ENCODE measurements at places on chromosomes 7 and 10.

- peaks cover 70% of the 10 kb centered on the region for H3K4me1 ChIP-seq
- peak overlapping the region; percentile 64 for H3K27ac ChIP-seq
- peak; percentile 52 for DNase-seq
- no peaks in the 10 kb centered on the region for H3K27me3 ChIP-seq
- H3K4me3 ChIP-seq = no peak overlapping the region
Observed at GRCh38 chr10:103835096-103836050, 20.0 kb downstream of the SH3PXD2A start.

- H3K4me3 ChIP-seq = peak overlapping the region; percentile 25
- no peak for DNase-seq
- H3K27me3 ChIP-seq = no peaks in the 10 kb centered on the region
- peak overlapping the region; percentile 82 for H3K27ac ChIP-seq
Observed at GRCh38 chr10:60299961-60300883, 89.5 kb downstream of the ANK3 start.

DNA sequence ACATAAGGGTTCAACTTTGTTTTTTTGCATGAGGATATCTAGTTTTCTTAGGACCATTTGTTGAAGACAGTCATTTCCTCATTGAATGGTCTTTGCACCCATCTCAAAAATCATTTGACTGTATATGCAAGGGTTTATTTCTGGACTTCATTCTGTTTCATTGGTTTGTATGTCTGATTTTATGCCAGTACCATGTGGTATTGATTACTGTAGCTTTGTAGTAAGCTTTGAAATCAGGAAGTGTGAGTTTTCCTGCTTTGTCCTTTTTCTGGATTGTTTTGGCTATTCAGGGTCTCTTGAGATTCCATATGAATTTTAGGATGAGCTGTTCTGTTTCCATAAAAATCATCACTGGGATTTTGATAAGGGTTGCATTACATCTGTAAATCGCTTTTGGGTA, 63.9 kb downstream of the SND1 start:
- no peak overlapping the region for H3K27ac ChIP-seq
- H3K27me3 ChIP-seq = no peaks in the 10 kb centered on the region
- peaks cover 12% of the 10 kb centered on the region for H3K4me1 ChIP-seq
- H3K36me3 ChIP-seq = no peaks in the 10 kb centered on the region
- DNase-seq = no peak
- H3K4me3 ChIP-seq = no peak overlapping the region

- H3K4me3 ChIP-seq = no peak overlapping the region
- no peaks in the 10 kb centered on the region for H3K4me1 ChIP-seq
- no peak for DNase-seq
- H3K27ac ChIP-seq = no peak overlapping the region
- no peaks in the 10 kb centered on the region for H3K27me3 ChIP-seq
- H3K36me3 ChIP-seq = peaks cover 16% of the 10 kb centered on the region
Observed at GRCh38 chr10:34135515-34135914, 679.6 kb downstream of the PARD3 start.

GRCh38 chr10:124030492-124031110, 62.8 kb downstream of the CHST15 start:
- no peak overlapping the region for H3K27ac ChIP-seq
- no peaks in the 10 kb centered on the region for H3K27me3 ChIP-seq
- H3K4me1 ChIP-seq = peaks cover 13% of the 10 kb centered on the region
- DNase-seq = no peak
- H3K36me3 ChIP-seq = no peaks in the 10 kb centered on the region

GRCh38 chr7:1794888-1795542, 124.9 kb downstream of the ELFN1 start:
- no peak overlapping the region for H3K27ac ChIP-seq
- H3K36me3 ChIP-seq = no peaks in the 10 kb centered on the region
- DNase-seq = no peak

DNA sequence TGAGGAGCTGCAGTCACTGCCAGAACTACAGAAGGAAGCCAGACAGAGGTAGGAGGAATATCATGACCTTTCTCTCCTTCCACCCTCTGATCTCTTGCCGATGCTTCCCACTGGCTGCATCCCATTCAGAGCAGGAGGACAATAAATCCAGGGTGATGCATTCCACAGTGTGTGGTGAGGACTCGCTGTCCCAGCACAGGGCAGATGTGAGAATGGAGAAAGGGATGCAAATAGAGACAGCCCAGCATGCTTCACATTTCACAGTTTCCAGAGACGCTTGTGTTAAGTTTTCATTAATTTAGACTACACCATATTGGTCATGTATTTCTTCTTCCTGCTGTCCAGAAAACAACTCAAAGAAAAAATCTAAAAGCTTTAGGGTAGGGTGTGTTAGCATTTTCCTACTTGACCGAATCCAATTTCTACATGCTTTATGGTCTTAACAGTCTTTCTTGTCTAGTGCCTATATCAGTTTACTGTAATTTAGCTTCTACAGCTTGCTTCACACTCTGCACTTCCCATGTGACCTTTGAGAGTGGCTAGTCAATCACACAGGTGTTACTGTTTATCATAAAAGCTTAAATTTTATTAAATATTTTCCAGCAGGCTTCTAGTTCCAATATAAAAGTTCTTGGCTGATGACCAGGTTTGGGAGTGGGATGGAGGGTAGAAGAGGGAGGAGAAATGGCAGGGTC, 155.6 kb downstream of the RAPGEF5 start:
- H3K27me3 ChIP-seq = no peaks in the 10 kb centered on the region
- no peaks in the 10 kb centered on the region for H3K36me3 ChIP-seq
- no peak overlapping the region for H3K27ac ChIP-seq
- DNase-seq = no peak

- H3K27me3 ChIP-seq = no peaks in the 10 kb centered on the region
- H3K4me3 ChIP-seq = peak overlapping the region; percentile 86
- DNase-seq = no peak
- H3K4me1 ChIP-seq = peaks cover 52% of the 10 kb centered on the region
- no peaks in the 10 kb centered on the region for H3K36me3 ChIP-seq
- H3K27ac ChIP-seq = peak overlapping the region; percentile 93
Observed at GRCh38 chr10:133260895-133261725, 15.6 kb downstream of the ADAM8 start.

DNA sequence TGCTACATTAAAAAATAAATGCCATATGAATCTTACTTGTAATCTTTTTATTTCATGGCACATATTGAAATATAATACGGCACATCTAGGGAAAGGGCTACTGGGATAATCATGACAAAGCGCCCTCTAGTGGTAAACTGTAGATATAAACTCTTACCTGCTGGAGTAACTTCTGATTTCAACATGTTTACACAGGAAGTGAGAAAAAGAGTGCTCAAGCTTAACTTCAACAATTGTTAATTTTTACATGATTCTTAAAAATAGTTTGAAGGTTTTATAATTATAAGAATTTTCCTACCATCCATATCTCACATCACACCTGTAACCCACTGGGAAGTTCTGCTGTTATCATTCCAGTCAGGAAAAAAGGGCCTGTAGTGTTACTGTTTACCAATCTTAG, 2.0 kb upstream of the HEPACAM2 start:
- no peaks in the 10 kb centered on the region for H3K36me3 ChIP-seq
- no peak overlapping the region for H3K4me3 ChIP-seq
- H3K27ac ChIP-seq = no peak overlapping the region
- peaks cover 2% of the 10 kb centered on the region for H3K4me1 ChIP-seq
- no peak for DNase-seq
- H3K27me3 ChIP-seq = no peaks in the 10 kb centered on the region

DNA sequence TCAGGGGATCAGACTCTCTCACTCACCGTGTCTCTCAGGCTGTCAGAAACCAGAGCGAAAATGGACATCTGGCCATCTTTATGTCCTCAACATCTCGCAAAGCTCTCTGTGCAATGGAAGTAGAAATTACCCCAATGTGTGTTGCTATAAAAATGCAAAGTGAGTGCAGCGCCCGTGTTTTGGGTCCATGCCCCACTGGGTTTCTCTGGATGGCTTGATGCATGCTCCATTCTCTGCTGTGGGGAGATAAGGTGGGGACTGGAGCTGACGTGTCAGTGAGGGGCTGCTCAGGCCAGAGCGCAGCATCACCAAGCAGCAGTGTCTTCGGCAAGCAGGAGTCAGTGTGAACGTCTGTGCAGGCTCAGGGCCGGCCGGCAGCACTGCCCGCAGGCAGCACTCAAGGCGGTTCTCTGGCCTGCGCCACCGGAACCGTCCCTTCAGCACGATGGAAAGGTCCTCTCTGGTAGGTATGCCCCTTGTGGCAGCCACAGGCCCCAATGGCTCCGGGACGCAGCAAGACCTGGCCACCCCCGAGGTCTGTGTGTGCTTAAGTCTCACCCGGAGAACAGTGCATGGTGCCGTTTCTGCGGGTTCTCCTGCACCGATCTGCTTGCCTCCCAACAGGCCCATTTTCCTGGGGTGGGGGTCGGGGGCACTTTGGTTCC, 30.2 kb downstream of the WDR86 start:
- peaks cover 15% of the 10 kb centered on the region for H3K27me3 ChIP-seq
- no peaks in the 10 kb centered on the region for H3K4me1 ChIP-seq
- H3K36me3 ChIP-seq = peaks cover 74% of the 10 kb centered on the region
- H3K4me3 ChIP-seq = no peak overlapping the region
- no peak overlapping the region for H3K27ac ChIP-seq

- H3K27ac ChIP-seq = no peak overlapping the region
- H3K4me1 ChIP-seq = no peaks in the 10 kb centered on the region
- no peaks in the 10 kb centered on the region for H3K36me3 ChIP-seq
- H3K27me3 ChIP-seq = no peaks in the 10 kb centered on the region
- DNase-seq = no peak
Observed at GRCh38 chr7:148819697-148820360, 64.3 kb downstream of the EZH2 start.

DNA sequence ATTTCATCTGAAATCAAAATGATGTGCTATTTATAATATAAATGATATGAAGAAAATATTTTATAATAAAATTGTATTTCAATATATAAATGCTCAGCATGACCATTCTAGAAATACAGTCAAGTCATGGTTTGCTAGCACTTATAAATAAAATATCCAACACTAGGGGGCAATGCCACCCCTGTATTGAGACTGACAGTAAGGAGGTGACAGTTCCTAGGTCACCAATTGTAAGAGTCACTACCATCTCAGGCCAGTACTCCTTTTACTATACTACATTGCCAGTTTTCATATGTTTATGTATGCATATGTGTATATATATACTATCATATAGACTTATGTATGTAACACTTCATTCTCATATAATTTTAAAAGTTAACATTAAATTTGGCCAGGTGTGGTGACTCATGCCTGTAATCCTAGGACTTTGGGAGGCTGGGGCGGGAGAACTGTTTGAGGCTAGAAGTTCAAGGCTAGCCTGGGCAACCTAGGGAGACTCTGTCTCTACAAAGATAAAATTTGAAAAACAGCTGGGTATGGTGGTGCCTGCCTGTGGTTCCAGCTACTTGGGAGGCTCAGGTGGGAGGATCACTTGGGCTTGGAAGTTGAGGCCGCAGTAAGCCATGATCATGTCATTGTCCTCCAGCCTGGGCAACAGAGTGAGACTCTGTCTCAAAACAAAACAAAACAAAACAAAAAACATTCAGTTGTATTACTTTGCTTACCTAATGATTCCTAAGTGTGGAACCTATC, 2.4 kb upstream of the CNOT4 start:
- H3K27me3 ChIP-seq = no peaks in the 10 kb centered on the region
- no peak overlapping the region for H3K4me3 ChIP-seq
- H3K36me3 ChIP-seq = no peaks in the 10 kb centered on the region
- peaks cover 20% of the 10 kb centered on the region for H3K4me1 ChIP-seq

DNA sequence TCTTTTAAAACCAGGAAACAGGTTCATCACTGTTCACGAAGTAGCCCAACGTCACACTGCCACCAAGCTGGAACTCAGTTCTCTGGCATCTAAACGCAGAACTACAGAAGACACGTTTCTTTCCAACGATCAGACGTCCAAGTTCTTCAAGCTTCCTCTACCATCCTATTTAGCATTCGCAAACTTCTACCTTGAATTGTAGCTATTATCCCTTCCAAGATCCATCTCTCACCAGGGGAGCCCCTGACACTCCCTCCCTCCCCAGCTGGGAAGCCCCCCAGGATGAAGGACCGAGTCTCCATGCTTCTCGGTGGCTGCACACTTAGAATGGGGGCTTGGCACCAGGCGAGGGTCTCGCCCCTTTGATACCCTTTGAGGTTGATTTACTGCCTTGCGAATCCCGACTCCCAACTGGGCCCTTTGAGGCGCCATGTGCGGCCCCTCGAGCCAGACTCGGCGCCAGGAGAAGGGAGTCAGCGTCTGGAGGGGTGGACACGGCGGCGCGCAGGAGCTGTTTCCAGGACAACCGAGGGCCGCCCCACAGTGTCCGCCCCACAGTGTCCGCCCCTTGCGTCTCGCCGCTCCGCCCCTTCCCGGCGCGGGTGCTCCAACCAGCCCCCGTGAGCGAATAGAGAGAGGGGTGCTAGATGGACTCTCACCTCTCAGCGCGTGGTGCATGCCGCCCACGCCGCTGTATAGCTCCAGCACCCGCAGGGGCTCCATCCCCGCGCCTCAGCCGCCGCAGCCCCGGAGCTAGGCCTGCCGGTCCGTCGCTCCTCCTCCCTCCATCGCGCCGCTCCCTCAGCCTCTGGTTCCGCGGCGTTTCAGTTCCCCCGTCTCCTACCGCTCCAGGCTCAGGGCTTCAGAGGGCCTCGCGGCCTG, at the start of gene TRDMT1:
TSS of gene TRDMT1 (minus strand) at position 761 of the 882 bp plus-strand sequence. CDS start at position 723, 38 bp downstream.
- H3K27ac ChIP-seq = peak within 1 kb of the TSS; percentile 97
- DNase-seq = peak; percentile 77
- H3K36me3 ChIP-seq = no peaks in the 10 kb centered on the region
- H3K4me3 ChIP-seq = peak within 1 kb of the TSS; percentile 60
- H3K4me1 ChIP-seq = no peaks in the 10 kb centered on the region
- H3K27me3 ChIP-seq = no peaks in the 10 kb centered on the region

- H3K27me3 ChIP-seq = no peaks in the 10 kb centered on the region
- no peak for DNase-seq
- H3K27ac ChIP-seq = no peak overlapping the region
- H3K4me3 ChIP-seq = no peak overlapping the region
Observed at GRCh38 chr10:44628921-44629320, 244.0 kb upstream of the CXCL12 start.

- peaks cover 20% of the 10 kb centered on the region for H3K36me3 ChIP-seq
- H3K4me1 ChIP-seq = no peaks in the 10 kb centered on the region
- no peak overlapping the region for H3K27ac ChIP-seq
- no peak overlapping the region for H3K4me3 ChIP-seq
Observed at GRCh38 chr10:7185367-7185690, 225.5 kb downstream of the SFMBT2 start.

GRCh38 chr7:23105086-23105643, 420 bp upstream of the KLHL7 start:
- H3K36me3 ChIP-seq = no peaks in the 10 kb centered on the region
- no peaks in the 10 kb centered on the region for H3K27me3 ChIP-seq
- peak overlapping the region; percentile 84 for H3K4me3 ChIP-seq
- DNase-seq = no peak
- H3K4me1 ChIP-seq = no peaks in the 10 kb centered on the region
- H3K27ac ChIP-seq = peak overlapping the region; percentile 89

- no peaks in the 10 kb centered on the region for H3K36me3 ChIP-seq
- no peak for DNase-seq
- H3K27ac ChIP-seq = peak overlapping the region; percentile 42
- H3K27me3 ChIP-seq = no peaks in the 10 kb centered on the region
Observed at GRCh38 chr7:27103489-27104226, 1.2 kb upstream of the HOXA2 start.
